ENCODE measurements at places on chromosomes 11 and 22.

GRCh38 chr11:15617126-15617525, 502.4 kb downstream of the INSC start:
- no peak for DNase-seq

GRCh38 chr11:24808173-24808572, 311.3 kb downstream of the LUZP2 start:
- no peak for DNase-seq

DNA sequence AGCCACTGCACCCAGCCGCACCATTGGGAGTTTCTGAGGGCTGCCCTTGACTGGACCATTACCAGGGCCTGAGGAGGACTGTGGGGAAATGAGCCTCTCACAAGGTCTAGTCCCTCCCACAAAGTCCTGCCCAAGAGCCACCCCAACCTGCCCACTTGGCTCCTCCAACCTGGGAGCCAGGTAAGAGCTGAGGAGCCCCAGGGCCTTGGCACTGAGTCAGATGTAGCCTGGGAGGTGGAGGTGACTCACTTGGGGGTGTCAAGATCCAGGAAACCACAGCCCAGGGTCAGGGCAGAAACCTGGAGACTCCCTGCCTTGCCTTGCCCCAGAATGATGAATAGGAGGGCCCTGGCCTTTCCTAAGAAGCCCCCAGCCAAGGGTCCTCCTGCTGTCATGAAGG, 25.8 kb upstream of the P2RY2 start:
- no peak for DNase-seq

- no peak for DNase-seq
These were observed 39.4 kb upstream of the CEP295 start for GRCh38 chr11:93622043-93622442.

DNA sequence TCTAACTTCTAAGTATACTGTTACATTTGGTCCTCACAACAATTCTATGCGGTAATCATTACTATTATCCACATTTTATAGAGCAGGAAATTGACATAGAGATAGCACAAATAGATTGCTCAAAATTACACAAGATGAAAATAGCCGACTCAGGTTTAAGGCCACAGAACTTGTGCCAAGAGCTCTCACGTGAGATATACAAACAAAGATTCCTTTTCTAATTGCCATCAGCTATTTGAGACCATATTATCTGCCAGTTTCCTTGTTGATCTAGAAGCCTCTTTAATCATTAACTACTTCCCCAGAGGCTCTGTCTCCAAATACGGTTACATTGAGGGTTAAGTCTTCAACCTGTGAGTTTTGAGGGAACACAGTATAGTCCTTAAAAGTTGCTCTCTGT, 61.0 kb upstream of the GLYATL1B start:
- no peak for DNase-seq

DNA sequence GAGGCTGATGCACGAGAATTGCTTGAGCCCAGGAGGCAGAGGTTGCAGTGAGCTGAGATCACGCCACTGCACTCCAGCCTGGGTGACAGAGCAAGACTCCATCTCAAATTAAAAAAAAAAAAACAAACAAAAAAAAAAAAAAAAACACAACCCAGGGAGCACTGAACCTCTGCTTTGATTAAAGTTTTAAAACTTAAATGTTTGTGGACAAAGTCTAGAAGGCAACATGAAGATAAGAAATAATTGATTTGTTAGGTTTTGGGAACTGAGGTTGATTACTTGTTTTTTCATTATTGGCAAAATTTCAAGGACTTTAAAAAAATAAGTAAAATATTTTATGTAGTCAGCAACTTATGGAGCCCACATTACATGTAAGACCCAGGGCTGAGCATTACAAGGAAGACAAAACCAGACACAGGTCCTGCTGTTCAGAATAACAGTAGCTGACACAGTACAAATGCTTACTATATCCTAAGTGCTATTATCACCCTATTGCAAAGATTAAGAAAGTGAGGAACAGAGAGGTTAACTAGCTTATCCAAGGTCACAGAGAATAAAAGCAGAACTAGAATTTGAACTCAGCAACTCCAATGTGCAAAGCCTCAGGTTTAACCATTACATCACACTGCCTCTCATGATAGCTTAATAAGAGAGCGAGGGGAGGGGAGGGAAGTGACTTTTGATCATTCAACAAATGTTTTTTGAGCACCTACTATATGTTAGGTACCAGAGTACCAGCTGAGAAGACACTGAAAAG, 2.3 kb upstream of the CRY2 start:
- DNase-seq, result no peak

GRCh38 chr11:17639781-17640180, 79.6 kb upstream of the MYOD1 start:
- no peak for DNase-seq

DNA sequence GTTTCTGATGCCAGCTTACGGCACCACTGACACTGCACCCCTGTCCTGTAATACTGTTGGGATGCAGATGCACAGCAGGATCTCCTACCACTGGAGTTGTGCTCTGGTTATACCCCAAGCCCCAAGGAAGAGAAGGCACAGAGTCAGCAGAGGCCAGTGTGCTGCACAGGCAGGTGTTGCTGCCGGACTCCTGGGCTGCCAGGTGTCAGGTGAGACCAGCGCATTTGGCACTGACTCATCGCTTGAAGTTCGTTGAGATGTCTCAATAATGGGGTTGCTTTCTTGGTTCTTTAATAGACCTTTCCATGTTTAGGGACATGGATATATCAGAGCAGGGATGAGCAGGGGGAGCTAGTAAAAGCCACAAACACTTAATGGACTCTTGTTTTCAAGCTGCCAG, 75.7 kb upstream of the TTC12 start:
- no peak for DNase-seq

DNA sequence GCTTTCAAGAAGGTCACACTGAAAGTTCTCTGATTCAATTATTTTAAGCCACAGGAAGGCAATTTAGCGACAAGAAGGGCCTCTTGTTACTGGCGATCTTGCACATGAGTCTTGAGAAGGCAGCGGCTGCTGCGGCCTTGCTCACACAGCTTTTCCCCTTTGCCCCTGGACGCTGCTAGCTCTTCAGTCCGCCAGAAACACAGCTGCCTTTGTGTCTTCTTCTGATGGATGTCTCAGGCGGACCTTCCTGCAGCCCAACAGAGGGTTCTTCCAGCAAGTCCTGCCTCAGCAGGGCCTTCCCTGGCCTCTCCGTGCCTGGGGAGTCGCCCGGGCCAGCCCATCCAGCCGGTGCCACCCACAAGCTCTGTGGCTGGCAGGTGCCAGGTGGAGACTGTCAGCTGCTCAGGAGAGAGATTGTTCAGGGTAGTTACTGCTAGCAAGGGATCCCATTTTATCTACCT, 59.4 kb downstream of the PKNOX2 start:
- no peak for DNase-seq

- peak; percentile 34 for DNase-seq
These were observed 714.7 kb upstream of the TENM4 start for GRCh38 chr11:80155412-80156017.

- DNase-seq, result no peak
These were observed 390.3 kb downstream of the SHANK2 start for GRCh38 chr11:70862093-70862492.

DNA sequence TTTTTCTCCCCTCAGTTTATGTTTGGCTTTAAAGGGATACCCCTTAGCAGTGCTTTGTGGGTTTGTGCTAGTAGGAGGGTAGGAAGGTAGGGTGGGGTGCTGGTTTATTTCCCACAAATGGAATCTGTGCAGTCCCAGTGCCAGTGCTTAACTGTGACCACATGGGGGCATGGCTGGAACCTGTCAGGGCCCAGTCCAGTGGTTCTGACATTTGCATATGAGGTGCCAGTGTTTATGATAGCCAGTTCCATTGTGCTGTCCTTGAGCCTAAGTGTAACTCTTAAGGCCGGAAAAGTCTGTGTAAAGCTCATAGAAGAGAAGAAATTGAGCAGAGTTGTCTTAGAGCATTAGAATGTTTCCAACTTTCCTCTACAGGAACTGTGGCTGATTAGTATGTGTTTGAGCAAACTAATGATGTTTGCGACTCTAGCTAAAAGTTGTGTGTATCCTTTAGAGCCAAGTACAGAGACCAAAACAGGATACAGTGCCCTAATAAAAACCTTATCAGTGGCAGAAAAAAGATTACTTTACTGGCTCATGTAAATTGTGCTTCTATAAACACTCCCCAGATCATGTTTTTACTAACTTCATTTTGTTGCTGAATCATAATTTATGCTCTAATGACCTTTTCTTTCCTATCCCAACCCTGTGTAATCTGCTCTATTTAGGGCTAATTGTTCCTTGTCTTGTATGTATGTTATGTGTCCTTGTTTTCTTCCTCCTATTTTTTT, 38.1 kb downstream of the DIXDC1 start:
- no peak for DNase-seq

- no peak for DNase-seq
These were observed 49.5 kb downstream of the MICAL3 start for GRCh38 chr22:17974703-17975372.

- no peak for DNase-seq
These were observed 84.9 kb downstream of the CSNK2A3 start for GRCh38 chr11:11268119-11268518.

Measured in RKO (cell line).